ENCODE measurements at places on chromosomes 2 and 18.

GRCh38 chr2:104768694-104769093, 85.2 kb upstream of the POU3F3 start:
- peak; percentile 93 for DNase-seq

GRCh38 chr18:5998166-5998881, 103.0 kb upstream of the TMEM200C start:
- no peak for DNase-seq

GRCh38 chr2:240962300-240963064, 35.9 kb upstream of the SNED1 start:
- DNase-seq, result no peak

- no peak for DNase-seq
Observed at GRCh38 chr2:109242210-109242653, 113.2 kb downstream of the SH3RF3 start.
